Activated CD4-positive, alpha-beta T cell treated with anti-CD3 and anti-CD28 coated beads for 1 hour (primary cell): ENCODE measurements at places on chromosomes 3 and 15.

GRCh38 chr3:68315964-68316363 is 616.4 kb downstream of the TAFA4 start:
- DNase-seq = no peak

DNA sequence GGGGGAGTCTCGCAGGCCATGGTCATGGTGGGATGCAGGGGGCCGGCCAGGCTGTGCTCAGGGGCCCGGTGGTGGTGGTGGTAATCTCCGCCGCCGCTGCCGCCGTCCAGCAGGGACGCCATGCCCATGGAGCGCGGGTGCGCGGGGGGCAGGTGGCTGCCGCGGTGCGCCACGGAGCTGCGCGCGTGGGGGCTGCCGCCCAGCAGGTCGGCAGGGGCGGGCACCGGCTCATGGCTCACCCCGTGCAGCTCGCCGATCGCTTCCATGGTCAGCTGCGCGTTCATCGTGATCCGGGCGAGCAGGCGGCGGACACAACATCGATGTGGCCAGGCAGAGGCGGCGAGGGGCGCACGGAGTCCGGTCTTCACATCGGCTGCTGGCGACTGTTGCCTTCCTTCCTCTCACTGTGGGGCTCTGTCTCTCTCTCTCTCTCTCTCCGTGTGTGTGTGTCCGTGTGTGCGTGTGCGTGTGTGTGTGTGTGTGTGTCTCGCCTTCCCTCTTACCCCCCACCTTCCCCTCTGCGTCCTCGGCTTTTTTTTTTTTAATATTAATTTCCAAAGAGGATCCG is 451 bp downstream of the ONECUT1 start:
- DNase-seq = no peak

GRCh38 chr3:15610082-15610759 is 8.7 kb downstream of the BTD start:
- DNase-seq = no peak

- no peak for DNase-seq
These were observed 283.1 kb downstream of the NEK10 start for GRCh38 chr3:27085829-27086730.

GRCh38 chr15:31392761-31393401 is 66.2 kb downstream of the KLF13 start:
- no peak for DNase-seq

GRCh38 chr3:50610181-50610971 is 1.2 kb downstream of the CISH start:
- DNase-seq = no peak

DNA sequence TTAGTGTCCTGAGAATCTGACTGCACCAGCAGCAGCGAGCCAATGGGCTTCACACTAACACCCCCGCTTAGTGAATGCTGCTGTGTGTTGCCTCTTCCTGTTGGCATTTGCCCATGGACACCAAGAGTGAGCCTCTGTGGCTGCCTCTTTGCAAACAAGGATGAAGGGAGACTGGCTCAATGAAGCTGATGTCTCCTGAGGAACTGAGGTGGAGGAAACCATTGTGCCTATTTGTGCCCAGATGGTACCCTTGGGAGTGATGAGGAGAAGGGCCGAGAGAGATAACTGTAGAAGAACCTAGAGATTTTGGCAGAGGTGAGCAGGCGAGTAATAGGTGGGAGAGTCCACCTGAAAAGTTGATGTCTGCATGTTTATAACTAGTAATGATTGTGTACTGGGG is 51.2 kb downstream of the IL20RB start:
- no peak for DNase-seq

DNA sequence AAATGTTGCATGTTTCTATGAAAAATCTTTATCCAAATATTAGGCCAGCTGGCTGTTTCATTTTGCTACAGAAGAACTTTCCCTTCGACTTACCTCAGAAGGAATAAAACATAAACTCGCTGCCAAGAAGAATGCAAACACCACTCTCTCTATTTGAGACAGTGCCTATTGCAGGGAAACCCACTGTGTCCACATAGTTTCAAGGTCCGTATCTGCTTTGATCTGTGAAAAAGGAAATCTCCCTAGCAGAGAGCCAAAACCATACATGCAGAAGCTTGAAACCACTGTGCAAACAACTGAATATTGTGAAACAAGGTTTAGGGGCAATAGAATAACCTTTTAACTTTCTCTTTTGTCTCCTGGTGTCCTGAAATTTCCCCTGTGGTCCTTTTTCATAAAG is 35.0 kb upstream of the CAPN7 start:
- DNase-seq = no peak

DNA sequence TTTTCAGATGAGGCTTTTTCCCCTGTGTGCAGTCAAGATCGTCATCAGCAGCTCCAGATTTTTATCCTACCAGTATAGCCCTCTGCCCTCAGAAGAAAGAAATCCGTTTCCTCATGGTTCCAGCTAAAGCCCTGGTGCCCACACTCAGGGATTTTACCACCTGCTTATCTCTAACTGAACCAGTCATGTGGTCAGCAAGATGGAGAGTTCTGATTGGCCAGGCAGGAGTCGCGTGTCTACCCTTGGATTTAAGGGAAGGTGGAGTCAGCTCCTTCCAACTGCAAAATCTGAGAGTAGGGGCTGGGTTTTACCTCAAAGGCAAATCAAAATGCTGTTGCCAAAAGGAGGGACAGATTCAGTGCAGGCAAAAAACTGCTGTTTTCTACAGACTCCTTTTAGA is 135.3 kb downstream of the LRTM1 start:
- no peak for DNase-seq

DNA sequence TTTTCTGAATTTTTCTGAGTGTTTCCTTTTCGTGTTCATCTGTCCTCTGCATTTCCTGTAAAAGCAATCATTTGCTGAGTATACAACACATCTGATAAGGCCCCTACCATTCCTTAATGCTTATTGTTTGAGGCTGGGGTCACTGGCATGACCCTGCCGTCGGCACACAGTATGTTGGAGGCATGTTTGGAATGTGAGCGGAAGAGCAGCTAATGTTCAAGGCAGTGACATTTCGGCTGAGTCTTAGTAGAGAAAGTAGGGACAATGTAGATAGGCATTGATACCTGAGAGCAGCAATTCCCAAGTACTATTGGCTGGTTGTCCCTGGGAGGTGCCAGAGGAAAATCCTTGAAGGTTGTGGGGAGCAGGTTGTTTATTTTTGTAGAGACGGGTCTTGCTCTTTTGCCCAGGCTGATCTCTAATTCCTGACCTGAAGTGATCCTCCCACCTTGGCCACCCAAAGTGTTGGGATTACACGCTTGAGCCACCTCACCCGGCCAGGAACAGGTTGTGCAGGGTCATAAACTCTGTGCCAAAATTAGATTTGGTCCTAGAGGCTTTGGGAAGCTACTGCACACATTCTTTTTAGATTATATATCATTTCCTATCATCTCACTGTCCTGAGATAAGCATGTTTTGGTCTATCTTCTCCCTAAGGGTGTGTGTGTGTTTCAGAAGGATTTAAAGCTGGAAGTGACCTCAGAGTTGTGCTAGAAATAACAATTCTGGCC is 13.5 kb downstream of the PTPN23 start:
- DNase-seq = no peak

DNA sequence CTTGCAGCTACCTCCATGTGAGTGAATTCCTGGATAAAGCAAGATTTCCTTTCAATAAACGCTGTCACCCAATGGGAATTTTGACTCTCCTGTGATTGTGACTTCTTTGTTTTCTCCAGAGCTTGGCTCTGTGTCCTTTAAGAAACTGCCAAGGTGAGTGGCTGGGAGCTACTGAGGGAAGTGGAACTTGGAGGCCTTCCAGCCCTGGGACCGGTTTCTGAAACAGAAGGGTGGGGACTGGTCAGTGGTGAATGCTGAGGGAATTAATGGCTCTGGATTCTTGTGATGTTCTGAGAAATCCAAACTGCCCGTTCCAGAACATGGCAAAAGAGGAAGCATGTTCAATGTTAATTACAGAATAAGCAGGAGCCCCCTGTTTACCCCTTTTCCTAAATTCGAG is 41.1 kb upstream of the MYZAP start:
- DNase-seq = no peak

DNA sequence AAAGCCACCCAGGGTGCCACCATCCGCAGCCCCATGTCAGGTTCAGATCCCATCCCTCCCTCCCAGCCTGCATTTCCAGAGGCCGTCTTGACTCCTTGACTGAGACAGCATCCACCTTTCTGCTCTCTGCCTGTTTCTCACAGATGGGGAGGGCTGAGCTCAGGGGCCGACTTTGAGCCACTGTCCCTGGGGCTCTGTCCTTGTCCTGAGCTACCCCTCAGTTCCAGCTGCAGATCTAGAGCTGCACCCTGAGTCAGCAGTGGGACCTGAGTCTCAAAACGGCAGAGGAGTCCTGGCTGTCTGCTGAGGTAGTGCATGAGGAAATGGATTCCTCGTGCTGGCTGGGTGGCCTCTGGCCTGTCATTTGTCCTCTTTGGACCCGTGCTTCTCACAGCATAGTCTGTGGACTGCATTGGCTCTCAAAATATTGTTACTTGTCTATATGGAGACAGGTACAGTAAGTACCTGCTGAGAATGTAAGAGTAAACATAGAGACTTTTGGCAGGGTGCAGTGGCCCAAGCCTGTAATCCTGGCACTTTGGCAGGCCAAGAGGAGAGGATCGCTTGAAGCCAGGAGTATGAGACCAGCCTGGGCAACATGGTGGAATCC is 22.3 kb downstream of the RPLP1 start:
- DNase-seq = no peak

DNA sequence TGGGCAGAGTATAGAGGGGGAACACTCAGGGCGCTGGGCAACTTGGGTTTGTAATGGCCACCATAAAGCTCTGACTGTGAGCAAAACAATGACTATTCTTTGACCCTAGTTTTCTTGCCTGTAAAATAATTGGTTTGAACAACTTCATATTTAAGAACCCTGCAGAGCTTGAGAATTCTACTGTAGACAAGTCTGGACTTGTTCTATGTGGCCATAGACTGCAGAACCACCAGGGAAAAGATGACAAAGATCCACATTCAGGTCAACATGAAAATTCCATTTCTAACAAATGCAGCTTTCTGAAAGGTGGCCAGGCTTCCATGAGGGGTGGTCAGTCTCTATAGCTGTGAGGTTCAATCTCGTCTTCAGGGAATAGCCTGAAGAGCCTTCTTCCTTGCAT is 239.4 kb upstream of the LRRN1 start:
- DNase-seq = no peak

DNA sequence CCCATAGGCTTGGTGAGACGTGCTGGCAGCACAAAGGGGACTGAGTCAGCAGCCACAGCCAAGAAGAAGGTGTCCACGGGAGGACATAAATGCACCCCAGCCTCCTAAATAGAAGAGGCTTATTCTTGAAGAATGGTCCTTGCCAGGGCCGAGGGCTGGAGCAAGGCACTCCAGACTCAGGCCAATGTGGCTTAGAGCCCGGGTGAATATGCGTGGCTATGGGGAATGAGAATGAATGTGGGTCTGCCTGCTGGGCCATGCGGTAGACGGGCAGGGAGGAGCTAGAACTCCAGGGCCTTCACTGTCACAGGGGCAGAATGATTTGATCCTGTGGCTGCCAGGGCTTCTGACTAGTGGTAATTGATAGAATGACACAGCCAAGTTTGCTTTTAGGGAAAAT is 34.0 kb downstream of the DHX30 start:
- no peak for DNase-seq

GRCh38 chr15:61644550-61644949 is 415.4 kb upstream of the RORA start:
- DNase-seq = no peak

DNA sequence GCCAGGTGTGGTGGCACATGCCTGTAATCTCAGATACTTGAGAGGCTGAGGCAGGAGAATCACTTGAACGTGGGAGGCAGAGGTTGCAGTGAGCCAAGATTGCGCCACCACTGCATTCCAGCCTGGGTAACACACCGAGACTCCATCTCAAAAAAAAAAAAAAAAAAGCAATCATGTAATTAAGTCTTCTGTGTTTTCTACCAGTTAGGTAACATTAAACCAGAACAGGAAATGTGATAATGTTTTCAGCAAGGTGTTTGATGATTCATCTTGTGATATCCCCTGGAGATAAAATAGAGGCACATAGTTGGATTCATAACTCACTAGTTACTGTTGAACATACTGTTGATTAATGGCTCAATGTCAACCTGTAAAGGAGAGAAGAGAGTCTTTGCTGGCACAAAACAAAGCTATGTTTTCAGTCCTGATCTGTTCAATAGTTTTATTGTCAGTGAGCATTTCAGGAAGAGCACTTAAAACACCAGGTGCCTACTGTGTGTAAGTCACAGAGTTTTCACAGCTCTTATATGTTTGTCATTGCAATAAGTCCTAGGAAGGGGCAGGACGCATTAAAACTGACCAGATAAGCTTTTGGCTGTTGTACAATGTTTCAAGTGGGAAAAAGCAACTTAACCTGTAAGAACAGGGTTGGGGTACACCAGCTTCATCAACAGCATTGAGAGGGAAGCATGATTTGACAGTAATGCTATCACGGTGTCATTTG is 19.5 kb downstream of the DNAJB11 start:
- DNase-seq = no peak

GRCh38 chr3:122754929-122755328 is 38.7 kb downstream of the HSPBAP1 start:
- no peak for DNase-seq

DNA sequence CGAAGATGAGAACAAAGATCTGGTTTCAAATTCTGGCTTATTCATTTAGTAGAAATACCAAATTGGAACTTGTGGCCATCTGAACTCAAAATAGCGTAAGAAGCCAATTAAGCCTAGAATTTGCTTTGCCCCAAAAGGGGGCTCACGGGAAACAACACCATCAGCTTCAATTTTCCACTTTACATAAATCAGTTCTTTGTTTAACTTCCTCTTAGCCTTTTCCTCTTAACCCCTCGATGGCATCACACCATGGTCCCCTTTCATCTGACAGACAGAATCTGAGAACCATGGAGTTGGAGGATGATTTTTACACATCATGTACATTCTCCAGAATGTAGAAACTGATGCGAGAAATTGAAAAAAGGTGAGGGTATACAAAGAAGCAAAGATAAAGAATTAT is 207.0 kb downstream of the FOXP1 start:
- no peak for DNase-seq

DNA sequence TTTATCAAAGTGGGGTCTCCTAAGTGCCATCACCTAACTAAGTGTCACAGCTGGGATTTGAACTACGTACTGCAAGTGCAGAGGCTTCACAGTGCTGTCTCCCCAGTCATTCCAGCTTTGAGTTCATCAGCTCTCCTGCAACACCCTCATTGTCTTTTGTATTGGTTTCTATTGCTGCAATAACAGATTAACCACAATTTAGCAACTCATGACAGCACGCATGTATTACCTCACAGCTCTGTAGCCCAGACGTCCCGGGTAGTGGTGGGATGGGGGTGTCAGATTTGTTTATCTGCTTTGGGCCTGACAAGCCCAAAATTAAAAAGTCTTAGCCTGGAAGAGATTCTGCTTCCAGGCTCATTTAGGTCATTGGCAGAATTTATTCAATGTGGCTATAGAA is 220.5 kb upstream of the LRRN1 start:
- no peak for DNase-seq

GRCh38 chr3:37688756-37689155 is 172.9 kb upstream of the CTDSPL start:
- no peak for DNase-seq

DNA sequence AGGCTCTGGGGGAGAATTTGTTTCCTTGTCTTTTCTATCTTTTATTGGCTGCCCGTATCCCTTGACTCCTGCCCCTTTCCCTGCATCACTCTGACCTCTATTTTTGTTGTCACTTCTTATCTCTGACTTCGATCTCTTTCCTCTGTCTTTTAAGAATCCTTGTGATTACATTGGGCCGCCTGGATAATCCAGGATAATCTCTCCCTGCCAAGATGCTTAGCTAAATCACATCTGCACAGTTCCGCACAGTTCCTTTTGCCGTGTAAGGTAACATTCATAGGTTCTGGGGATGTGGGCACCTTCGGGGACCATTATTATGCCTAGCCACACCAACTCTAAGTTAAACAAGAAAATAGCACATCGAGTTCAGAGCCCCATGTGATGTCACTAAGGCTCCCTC is 103.0 kb upstream of the DPPA4 start:
- DNase-seq = no peak
